ENCODE measurements at places on chromosomes 3 and 15.

DNA sequence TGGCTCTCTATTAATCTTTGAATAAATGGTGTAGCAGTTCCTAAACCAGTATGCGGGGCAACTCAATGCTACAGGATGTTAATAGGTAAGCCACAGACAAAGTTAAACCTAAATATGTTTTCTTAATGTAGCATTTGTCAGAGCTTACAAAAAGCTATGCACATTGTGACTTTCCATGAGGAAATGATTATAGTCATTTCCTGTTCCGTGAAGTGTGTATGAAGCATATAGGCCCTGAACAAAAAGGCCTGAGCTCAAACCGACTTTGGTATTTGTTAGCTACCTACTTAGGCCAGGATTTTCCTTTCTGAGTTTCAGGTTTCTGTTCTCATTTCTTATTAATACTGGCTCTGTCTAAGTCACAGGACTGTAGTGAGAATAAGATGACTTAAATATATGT lies 14.2 kb downstream of the ZNF80 start:
- ATAC-seq = no peak

DNA sequence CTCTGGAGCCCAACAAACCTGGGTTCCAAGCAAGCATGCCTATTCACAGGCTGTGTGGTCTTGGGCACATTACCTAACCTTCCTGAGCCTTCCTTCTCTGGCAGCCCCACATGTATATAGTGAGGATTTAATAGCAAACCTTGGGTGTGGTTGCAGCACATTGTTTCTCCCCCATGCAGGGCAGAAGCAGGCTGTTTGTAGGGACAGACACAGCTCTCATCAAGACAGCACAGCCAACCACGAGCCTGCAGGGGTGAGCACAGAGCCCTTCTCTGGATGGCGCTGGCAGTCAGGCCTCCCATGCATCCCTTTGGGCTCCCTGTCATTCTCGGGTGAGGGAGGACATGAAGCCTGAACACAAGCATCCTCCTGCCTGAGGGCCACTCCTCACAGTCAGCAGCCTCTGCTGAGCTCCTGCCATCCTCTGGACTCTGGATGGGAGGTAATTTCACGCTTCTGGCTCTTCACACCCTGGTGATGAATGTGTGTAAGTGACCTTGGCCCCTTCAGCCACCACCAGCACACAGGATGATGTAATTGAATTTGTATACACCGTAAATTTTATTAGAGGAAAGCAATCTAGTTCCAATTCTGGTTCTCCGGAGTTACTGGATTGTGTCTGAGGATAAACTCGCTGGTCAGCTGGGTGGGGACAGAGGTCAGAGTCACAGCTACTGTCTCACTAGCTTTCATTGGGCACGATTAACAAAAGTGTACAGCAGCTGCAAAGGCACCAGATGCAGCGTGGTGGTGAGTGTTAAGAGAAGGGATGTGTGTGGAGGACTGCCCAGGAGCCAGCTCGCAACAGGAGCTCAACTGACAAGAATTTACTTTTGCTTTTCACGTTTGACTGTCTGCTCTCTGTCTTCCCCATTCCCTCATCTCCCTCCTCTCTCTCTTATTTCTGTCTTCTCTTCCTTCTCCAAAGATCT lies 118.1 kb downstream of the CLSTN2 start:
- no peak for ATAC-seq

- no peak for ATAC-seq
Measured at GRCh38 chr3:69602112-69602511, 137.2 kb upstream of the MITF start.

- ATAC-seq = peak; percentile 54
Measured at GRCh38 chr3:160928183-160928726, 172.2 kb downstream of the PPM1L start.

DNA sequence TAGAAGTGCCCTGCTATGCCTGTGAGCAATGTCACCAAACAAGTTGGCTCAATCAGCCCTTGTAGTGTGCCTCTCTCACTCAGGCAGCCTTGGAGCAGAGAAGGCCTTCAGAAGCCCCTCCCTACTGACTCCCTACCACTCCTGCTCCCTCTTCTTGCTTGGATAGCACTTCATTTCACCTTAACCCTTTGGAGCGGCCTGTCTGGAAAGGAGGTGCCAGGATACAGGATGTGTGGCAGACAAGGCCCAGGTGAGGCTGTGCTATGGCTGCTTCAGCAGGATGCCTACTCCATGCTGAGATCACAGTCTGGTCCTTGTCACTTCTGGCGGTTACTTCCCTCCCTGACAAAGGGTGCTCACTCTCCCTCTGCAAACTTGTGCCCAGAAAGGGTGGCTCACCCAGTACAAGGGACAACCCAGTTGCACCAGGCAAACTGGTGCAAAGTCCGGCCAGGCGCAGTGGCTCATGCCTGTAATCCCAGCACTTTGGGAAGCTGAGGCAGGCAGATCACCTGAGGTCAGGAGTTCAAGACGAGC lies 1.1 kb downstream of the MON1A start:
- ATAC-seq = no peak

GRCh38 chr3:194126790-194127189 lies 9.2 kb upstream of the HES1 start:
- ATAC-seq = no peak

- ATAC-seq = peak; percentile 90
Measured at GRCh38 chr15:66830358-66830757, 128.3 kb downstream of the SMAD6 start.

DNA sequence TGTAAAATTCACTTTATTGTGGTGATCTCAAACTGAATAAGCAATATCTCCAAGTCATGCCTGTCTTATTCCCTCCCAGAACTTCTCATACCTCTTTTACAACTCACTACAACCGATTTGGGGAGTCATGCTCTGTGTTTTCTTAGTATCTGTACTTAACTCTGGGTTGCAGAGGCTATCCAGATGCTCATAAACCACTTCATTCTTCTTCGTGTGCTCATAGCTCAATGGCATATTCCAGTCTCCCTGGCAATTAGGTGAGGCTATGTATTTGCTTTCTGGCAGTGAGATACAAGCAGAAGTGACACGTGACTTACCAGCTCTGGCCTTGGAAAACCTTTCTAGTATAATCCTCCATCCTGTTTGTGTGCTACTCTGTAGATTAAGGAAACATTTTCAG lies 360.9 kb downstream of the ZNF385D start:
- peak; percentile 48 for ATAC-seq

- no peak for ATAC-seq
Measured at GRCh38 chr3:14360123-14360881, 42.1 kb upstream of the SLC6A6 start.

DNA sequence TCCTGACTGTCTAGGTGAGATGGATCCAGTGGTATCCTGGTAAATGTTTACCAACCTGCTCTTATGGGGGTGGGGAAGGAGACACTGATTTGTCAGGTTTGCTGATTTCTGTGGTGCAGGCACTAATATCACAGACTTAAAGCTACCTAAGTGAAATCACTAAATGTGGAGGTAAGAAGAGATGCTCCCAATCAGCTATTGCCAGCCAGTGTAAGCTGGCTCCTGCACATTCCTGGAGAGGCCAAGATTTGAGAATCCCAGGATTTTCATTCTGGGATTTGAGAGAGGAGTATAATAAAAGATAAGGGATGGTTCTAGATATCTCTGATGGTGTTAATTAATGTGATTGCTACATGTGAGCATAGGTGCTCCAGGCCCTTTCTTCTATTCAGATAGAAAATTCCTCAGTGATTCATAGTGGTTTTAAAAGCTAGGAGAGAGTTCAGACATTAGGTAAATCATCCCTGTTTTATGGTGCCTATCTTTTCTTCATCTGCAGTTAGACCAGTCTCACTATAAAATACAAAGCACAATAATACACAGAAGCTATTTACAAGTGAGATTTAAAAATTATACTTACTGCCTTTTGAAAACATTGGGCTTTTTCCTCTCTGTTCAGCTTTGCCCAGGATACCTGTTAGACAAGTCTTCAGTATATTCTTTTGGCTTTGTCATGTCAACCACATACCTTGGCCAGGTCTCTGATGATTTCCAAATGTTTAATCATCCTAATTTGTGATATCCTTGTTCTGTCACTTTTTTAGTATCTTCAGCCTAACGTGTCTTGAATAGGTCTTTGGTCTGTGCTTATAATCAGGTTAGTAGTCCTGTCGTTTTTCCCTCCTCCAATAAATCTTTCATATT lies 90.9 kb downstream of the MBNL1 start:
- ATAC-seq = peak; percentile 47

GRCh38 chr3:114408736-114409670 lies 115.2 kb downstream of the TIGIT start:
- no peak for ATAC-seq

- ATAC-seq = no peak
Measured at GRCh38 chr3:32901005-32901932, 50.2 kb upstream of the CCR4 start.

DNA sequence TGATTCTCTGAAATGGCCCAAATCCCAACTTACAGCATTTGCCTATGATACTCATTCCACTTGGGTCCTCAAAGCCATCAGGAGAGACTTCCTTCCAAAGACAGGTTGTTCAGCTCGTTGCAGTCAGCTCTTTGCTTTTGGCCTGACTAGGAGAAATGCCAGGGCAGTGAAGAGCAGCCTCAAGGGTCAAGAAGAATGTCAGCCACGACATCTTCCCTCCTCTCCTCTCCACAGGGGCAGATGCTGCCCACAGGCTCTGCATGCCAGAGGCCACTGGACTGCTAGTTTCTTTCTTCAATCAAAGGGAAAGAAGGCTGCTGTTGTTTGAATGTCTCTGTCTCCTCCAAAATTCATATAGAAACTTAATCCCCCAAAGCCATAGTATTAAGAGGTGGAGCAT lies 201.7 kb upstream of the PFN2 start:
- no peak for ATAC-seq

DNA sequence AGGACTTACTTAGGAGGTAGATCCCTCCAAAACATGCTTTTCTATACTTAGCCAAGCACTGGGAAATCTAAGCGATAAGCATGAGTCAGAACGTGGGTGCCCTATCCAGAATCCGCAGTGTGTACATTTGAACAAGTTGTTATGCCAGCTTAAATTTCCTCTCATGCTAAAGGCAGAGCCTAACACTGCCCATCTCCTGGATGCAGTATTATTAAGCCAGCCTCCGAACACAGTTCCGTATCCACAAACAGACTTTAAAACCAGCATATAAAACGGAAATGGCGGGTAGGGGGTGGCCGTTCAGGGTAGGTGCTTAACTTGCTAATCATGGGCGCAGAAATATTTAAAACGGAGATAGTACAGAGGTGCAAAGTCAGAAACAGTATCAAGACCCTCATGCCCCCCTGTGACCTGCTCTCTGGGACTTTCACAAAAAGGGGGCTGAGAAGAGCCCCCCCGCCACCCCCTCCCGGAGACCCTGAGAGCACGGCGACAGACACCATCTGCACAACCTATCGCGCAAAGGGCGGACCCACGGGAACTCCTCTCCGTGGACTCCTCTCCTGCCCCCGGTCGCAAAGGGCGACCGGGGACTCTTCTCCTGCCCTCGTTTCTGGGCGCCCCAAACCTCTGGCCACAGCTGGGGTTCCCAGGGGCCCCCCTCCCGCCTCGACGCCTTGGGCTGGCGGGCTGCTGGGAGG lies 889 bp upstream of the LRRIQ4 start:
- peak; percentile 72 for ATAC-seq

DNA sequence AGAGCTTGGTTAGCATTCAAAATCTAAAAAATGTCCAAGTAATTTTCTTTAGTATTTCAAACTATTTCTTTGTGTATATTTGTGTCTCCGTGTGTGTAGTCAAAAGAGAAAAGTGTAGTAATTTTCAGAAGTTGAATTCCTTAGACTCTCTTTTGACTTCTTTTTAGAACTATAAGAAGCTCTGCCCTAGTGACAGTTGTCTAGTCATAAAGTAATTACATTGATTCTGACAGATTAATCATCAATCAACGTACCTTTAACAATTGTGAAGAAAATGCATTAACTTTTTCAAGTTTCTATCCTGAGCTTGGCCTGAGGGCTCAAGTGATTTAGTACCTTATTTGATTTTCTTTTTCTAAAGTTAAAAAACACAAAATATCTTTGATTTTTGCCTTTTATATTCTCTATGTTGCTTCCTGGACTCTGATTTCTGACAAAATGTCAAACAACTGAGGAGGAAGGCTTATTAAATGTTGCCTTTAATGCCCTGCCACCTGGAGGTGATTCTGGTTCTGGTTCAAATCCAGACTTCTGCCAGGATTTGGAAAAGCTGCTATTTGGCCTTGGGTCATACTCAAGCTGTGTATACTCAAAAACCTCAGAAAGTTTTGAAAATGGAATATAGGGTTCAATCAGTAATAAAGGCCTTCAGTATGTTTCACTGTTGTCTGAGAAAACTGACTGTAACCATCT lies 653.6 kb downstream of the NSUN3 start:
- no peak for ATAC-seq

GRCh38 chr15:37880009-37880834 lies 54.2 kb upstream of the TMCO5A start:
- peak; percentile 77 for ATAC-seq

- no peak for ATAC-seq
Measured at GRCh38 chr3:149362366-149362765, 15.1 kb downstream of the TM4SF1 start.

DNA sequence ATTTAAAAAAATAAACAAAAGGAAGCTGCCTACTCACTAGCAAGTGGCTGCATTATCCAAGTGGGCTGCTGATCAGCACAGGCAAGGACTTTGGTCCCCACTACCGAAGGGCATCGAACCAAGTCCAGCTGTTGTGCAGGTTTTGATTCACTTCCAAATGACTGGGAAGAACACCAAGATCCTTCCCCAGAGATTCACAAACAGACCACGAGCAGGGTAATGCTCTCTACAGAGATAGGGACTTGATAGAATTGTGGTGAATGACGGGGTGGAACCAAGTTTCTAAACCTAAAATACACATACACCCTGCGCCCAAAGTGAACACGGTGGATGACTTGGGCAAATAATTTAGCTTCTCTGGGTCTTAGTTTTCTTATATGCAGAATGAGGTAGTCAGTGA lies 203.7 kb upstream of the ICE2 start:
- no peak for ATAC-seq

DNA sequence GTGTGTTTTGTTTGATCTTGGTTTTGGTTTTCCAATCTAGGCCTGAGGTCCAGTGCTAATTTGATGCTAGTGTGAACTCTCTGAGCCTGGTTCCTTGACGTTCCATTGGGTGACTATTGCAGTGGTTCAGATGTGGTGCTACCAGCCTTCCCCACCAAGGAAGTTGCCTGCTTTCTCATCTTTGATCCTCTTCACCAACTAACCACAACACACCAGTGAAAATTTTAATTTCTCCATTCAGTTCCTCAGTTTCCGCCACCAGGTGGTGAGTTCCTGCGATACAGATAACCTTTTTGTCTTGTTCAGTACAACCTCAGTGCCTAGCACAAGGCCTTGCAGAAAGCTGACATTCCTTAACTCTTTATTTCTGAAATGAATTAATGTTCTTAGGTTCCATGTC lies 337.4 kb upstream of the TPRG1 start:
- no peak for ATAC-seq

GRCh38 chr15:89794627-89795241 lies 18.6 kb downstream of the MESP2 start:
- no peak for ATAC-seq

DNA sequence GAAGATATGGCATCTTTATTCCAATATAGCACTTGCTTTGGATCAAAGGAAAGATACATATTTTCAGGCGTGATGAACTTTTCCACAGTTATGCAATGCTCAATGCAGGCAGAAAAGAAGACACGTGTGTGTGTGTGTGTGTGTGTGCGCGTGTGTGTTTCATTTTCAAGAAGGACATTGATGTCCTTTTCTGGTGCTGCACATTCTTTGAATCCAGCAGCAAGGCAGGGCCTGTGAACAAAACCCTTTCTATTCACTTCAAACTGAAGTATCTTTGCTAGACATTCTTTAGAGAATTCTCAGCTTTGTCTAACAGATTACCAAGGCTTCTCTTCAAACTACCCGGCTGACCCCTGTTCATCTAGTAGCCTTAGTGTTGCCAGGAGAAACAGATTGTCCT lies 124.6 kb downstream of the CD47 start:
- no peak for ATAC-seq
